ENCODE measurements at places on chromosomes 6 and 20.

GRCh38 chr6:79455446-79455845 lies 81.8 kb downstream of the LCA5 start:
- DNase-seq: no peak

- no peak for DNase-seq
Measured at GRCh38 chr20:8095648-8096572, 36.2 kb upstream of the PLCB1 start.

- DNase-seq: no peak
Measured at GRCh38 chr6:26403893-26404292, 1.8 kb downstream of the BTN3A1 start.

- no peak for DNase-seq
Measured at GRCh38 chr6:84976526-84977362, 212.3 kb upstream of the TBX18 start.

DNA sequence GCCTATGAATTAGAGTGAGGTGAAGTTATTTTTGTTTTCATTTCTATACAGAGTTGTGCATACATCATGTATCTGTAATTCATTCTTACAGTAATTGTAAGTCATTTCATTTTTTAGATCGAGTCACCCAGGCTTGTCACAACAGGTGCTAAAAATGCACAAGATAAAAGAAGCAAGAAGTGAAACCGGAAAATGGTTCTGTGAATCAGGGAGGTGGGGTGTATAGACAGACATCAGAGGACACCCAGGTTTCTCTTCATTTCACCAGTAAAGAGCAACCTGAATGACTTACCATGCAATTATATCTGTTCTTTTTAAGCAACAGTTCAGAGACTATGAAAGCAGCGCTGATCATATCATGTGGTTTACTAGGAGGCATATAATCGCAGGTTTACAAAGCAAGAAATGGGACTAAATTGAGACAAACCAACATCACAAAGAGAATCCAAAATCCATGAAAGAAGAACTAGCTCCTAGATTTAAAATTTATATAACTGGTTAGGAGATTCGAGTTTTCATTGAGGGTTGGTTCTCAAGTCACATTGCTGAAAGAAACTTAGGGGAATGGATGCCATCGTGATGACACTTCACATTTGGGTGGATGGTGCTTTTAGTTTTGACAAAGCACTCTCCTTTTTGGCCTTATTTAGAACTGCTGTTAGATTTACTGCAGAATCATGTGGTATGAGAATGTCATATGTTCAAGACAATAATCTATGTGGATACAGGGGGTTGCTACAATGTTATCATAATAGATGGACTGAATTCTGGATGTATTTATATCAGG lies 27.9 kb upstream of the TBC1D7 start:
- no peak for DNase-seq

DNA sequence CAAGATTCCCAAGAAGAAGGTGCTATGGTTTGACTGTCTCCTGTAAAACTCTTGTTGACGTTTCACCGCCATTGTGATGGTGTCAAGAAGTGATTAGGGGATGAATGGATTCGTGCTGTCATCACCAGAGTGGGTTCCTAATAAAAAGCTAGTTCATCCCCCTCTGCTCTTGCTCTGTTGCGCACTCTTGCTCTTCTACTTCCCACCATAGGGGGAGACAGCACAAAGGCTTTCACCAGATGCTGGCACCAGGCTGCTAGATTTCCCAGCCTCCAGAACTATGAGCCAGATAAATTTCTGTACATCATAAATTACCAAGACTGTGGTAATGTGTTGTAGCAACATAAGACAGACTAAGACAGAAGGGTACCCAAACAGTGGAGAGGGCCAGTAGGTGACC lies 21.6 kb upstream of the CCDC28A start:
- no peak for DNase-seq

GRCh38 chr6:89582669-89583325 lies 55.8 kb downstream of the LYRM2 start:
- DNase-seq: no peak

GRCh38 chr20:50750145-50750671 lies 18.8 kb downstream of the PARD6B start:
- no peak for DNase-seq

- no peak for DNase-seq
Measured at GRCh38 chr6:125363039-125363823, 61.5 kb upstream of the HDDC2 start.

DNA sequence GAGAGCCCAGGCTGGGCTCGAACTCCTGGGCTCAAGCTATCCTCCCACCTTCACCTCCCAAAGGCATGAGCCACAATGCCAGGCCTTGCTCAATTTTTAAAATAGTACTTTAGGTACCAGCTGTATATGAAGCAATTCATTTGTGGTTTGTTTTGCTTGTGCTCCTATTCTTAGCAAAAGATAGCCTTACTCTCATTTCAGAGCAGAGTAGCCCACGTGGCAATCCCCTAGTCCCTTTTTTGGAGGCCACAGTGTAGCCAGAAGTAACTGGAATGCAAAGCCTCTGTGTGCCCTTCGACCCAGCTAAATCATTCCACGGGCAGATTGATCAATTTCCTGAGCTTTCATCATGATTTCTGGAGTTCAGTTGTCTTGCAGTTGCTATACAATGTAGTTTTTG lies 372.2 kb downstream of the NRN1 start:
- no peak for DNase-seq

DNA sequence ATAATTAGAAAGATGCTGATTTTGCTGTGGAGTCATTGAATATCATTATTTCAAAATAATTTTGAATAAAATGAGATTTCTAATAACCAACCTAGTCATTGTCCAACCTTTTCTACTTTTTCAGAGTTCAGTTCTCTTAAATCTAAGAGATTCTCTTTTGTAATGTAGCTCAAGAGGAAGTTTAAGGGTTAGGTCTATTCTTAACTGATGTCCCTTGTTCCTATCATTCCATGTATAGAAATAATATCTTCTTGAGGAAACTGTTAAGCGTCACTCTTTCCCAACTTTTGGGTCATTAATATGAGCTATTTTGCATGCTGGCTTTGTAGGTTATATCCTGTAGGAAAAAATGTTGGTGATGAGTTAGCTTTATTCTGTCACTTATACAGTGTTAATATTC lies 27.0 kb downstream of the RNF144B start:
- no peak for DNase-seq

DNA sequence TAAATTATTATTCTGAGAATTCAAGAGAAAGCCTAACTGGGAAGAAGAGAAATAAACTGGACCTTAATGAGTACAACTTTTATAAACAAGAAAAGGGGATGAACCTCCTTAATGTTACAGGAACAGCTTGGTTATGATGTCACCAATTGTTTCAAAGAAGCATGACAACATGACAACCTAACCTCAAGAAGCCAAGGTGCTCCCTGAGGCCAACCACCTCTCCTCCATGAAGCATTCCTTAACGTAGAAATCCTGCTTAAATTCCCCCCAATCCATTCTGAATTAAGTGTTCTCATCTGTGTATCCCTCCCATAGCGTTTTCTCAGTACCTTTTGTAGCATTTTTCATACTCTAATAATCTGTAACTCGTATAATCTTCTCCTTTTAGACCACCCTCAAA lies 1.7 kb downstream of the HBS1L start:
- DNase-seq: no peak

DNA sequence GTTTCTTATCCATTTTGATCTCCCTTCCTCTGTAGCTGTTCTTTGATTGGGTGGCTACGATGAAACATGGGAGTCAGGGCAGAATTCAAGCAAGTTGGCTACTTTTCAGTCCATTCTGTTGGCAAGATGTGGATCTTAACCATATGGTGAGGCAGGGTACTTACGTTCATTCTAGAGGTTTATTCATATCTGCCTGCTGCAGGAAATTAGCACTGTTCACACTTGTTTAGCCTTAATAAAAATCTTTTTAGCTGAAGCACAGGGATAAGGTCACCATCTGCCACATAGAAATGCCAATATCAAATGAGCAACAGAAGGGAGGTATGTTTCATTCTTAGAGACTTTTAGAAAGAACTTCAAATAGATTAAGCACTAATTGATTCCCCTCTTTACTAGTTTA lies 83.9 kb downstream of the GRIK2 start:
- no peak for DNase-seq

GRCh38 chr20:2859330-2860121 lies 13.8 kb upstream of the PTPRA start:
- DNase-seq: no peak

DNA sequence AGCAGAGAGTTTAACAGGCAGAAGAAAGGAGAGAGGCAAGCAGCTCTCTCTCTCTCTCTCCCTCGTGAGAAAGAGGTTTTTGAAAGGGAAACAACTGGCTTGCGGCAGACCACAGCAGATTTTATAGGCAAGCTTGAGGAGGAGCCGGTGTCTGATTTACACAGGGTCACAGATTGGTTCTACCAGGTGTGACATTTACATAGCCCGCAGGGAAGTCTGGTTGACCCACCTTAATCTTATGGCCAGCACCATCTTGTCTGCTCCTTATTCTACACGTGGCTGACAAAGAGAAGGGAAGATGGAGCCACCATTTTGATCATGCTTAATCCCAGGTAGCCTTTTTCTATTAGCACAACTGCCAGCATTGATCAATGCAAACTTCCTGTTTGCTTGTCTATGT lies 65.4 kb downstream of the OR2J2 start:
- no peak for DNase-seq

DNA sequence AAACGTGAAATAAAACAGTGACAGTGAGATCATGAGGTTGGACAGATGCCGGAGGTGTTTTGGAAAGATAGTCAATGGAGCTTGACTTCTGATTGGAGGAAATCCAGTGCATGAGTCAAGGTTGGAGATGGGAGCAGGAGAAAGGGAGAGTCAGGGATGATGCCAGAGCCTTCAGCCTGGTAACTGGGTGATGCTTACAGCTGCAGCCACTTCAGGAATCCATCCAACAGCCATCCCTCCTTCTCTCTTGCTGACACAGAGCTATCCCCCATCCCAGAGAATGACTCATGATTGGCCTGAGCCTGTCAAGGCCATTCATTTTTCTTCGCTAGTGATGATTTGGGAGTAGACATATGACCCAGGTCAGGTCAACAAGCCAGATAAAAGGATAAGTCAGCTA lies 112.8 kb downstream of the SAMD5 start:
- DNase-seq: no peak

DNA sequence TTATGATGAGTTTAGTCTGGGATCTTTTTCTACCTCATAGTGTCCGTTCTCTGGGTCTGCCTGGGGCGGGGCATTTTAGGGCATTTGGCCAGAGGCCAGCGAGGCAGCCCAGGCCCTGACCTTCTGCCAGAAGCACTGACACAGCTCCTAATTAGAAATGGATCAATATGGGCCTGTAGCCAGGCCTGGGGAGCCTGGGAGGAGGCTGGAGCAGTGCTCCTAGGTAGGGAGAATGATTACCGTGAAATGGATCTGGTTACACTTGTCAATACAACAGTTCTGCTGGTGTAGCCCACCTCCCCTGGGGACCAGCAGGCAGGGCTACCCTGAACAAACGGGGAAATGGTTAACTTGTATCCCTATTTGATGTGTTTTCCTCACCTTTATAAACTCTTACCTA lies 23.0 kb downstream of the RALY start:
- DNase-seq: no peak
